ENCODE measurements at places on chromosomes 13 and 19.

GRCh38 chr13:87128036-87128435 lies 543.1 kb upstream of the SLITRK5 start:
- no peak for DNase-seq

- no peak for DNase-seq
Observed at GRCh38 chr13:94419925-94420305, 59.6 kb downstream of the DCT start.

DNA sequence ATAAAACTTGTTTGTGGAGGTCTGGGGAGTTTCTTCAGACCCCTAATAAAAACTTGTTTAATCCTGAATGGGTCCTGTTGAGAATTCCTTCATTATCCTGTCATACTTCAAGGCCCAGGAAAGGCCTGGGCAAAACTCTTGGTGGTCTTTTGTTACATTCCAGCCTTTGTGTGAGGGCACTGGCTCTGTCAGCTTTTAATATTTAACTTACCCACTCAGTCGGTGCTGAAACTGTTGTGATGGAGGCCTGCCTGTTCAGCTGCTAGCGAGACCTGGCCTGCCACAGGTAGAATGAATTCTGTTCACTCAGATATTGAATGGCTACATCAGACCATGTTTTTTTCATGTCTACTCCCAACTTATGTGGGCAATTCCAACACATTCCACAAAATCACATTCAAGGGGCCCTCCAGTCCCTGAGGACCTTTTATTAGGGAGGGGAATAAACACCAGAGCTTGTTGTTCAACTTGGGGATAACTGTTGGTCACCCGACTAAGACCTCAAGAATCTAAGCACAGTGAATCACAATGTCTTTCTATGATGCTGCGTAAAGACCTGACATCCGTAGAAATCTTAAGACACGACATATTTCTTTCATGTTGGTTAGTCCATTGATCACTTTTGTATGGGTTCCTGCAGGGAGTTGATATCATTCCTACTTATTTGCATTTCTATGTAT lies 12.5 kb downstream of the NLRP8 start:
- DNase-seq, result no peak

DNA sequence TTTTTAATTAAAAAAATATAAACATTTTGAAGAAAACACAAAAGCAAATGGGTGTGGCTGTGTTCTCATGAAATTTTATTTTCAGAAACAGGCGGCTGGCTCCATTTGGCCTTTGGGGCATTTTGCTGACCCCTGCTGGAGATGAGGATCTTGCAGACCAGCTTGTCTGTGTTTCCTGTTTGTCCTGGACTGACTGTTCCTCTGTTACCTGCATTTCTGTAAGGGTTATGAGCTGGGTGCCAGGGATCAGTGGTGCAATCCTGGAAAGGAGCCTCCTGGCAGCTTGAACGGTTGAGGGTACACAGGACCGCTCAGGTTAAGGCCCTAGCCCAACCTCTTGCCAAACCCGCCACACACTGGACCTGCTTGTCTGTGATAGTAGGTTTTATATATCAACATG lies 49.9 kb downstream of the ZNF787 start:
- no peak for DNase-seq

- DNase-seq, result no peak
Observed at GRCh38 chr19:8566855-8567254, 10.4 kb downstream of the MYO1F start.

- DNase-seq, result no peak
Observed at GRCh38 chr13:61725806-61726205, 310.2 kb upstream of the PCDH20 start.

GRCh38 chr19:33403221-33403972 lies 29.9 kb downstream of the CEBPG start:
- DNase-seq, result no peak

DNA sequence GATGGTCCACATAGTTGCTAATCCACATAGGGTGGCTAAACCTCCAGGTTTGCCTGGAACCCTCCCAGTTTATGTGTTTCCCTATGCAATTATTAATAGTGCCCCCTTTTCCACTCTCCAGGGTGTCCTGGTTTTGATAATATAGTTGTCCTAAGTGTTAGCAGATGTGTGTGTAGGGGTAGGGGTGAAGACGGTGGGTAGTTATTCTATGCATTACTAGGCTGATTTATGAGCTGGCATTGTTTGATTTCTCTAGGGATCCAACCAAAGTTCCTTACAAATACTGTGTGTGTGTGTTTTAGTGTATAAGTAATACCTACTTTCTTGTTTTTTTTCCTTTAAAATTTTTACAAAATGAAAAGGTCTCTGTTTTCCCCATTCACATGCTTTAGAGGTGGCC lies 21.1 kb downstream of the GTF2F2 start:
- DNase-seq, result no peak

DNA sequence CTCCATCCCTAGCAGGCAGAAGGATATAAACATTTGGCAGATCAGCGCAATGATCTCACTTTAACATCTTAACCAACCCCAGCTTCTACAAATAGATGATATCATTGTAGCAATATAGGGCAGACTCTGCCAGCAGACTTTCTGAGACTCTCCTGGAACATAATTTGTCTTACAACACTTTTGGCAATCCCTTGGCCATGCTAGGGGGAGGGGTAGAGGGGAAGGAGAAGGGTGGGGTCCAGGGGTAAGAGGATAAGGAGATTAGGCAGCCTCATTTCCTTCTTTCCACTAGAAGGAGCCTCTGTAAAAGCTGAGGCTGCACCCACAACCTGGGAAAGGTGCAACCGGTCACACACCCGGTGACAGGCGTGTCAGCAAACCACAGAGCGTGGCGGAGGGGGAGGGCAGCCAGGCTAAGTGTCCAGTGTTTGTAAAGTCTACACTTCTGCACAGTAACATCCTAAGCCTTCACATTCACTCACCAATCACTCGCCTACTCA lies 8.7 kb upstream of the UBAC2 start:
- no peak for DNase-seq
